ENCODE measurements at places on chromosomes 1 and 21.

GRCh38 chr1:28160782-28161266, 15.7 kb downstream of the PTAFR start:
- no peak for DNase-seq

GRCh38 chr1:167003711-167004110, 14.6 kb downstream of the MAEL start:
- DNase-seq = no peak

- no peak for DNase-seq
These were observed 253.2 kb downstream of the PTPRC start for GRCh38 chr1:198892065-198892464.

- DNase-seq = no peak
These were observed 128.5 kb downstream of the PROX1 start for GRCh38 chr1:214116258-214116657.

GRCh38 chr21:42059721-42060120, 11.4 kb upstream of the UMODL1 start:
- no peak for DNase-seq
